Natural killer cell treated with Interleukin-12 subunit alpha and Interleukin-12 subunit beta and Interleukin-15 and Interleukin-18, amount 100 ng/mL, for 72 hours (primary cell): ENCODE measurements at places on chromosomes 16 and 17.

DNA sequence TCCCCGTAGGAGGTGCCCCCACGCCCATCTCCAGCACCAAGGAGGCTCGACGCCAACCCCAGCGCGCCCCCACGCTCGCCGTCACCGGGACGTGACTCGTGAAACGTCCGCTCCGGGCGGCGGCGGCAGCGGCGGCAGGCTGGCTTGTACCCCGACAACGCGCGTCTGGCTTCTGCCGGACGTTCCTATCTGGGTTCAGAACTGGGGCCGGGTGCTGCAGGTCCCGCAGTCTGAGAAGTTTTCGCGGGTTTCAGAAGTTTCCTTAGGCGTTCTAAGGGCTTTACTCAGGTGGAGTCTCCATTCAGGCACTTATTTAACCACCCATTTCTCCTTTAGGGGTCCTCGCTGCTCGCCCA is 672 bp upstream of the ALKBH5 start:
- DNase-seq = peak; percentile 92

DNA sequence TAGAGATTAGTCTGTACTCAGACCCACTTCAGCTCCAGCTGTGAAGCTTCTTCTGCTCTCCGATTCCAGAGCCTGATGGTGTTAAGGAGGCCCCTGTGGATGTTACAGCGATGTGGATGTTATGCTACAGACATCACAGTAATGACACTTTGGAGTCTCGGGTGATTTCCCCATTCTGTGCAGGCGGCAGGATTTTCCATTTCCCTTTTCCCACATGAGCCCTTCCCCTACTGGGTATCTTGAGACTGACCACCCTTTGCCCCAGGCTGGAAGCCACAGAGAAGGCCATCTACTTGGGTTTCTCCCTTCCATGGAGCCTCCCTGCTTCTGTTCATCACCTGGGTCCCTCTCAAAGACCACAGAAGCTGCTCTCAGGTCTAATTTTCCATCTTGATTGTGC is 78.3 kb downstream of the KCNJ12 start:
- no peak for DNase-seq

- no peak for DNase-seq
Observed at GRCh38 chr16:56549744-56550385, 15.0 kb upstream of the MT4 start.

- DNase-seq = no peak
Observed at GRCh38 chr16:52398491-52398960, 148.4 kb downstream of the TOX3 start.

GRCh38 chr16:3175157-3176093 is 12.6 kb upstream of the OR1F1 start:
- DNase-seq = no peak

- DNase-seq = no peak
Observed at GRCh38 chr16:49809062-49809461, 46.9 kb downstream of the ZNF423 start.
